ENCODE measurements at places on chromosomes 1 and 21. TPM values are rescaled to one million over a fixed set of nuclear protein-coding genes. Genes with fewer than 3 reads are reported as not detected.

GRCh38 chr21:42156690-42157605 is 62.0 kb upstream of the ABCG1 start:
- peak; percentile 77 for DNase-seq

The HSPB7 gene
- total RNA-seq, result not detected

- no peak for DNase-seq
Observed at GRCh38 chr1:230832476-230832875, 35.8 kb downstream of the C1orf198 start.

The IPO13 gene
- 13.9 TPM for total RNA-seq

GRCh38 chr1:50705699-50706098 is 254.4 kb downstream of the FAF1 start:
- no peak for DNase-seq

The TIE1 gene
- 6.9 TPM for total RNA-seq

DNA sequence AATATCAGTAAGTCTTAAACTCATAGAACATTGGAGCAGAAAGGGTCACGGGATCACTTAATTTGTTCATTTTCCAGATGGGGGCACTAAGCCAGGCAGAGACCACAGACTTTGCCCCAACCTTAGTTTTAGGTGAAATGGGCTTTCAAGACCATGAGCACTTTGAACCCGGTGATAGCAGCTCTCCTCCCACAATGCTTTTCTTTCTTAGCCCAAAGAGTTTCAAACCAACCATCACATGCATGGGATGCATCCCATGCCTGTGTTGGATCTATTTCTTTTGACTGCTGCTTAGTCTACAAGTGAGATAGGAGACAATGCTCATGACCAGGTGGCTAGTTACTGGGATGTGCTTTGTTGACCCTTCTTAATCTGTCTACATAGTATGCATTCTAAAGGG is 240.6 kb downstream of the NUF2 start:
- DNase-seq, result no peak

- no peak for DNase-seq
Observed at GRCh38 chr1:64133036-64133435, 70.4 kb upstream of the UBE2U start.

The MIXL1 gene
- not detected for total RNA-seq

- DNase-seq, result no peak
Observed at GRCh38 chr21:43367296-43367695, 59.6 kb downstream of the SIK1 start.

The SIK1 gene
- 0.82 TPM for total RNA-seq

DNA sequence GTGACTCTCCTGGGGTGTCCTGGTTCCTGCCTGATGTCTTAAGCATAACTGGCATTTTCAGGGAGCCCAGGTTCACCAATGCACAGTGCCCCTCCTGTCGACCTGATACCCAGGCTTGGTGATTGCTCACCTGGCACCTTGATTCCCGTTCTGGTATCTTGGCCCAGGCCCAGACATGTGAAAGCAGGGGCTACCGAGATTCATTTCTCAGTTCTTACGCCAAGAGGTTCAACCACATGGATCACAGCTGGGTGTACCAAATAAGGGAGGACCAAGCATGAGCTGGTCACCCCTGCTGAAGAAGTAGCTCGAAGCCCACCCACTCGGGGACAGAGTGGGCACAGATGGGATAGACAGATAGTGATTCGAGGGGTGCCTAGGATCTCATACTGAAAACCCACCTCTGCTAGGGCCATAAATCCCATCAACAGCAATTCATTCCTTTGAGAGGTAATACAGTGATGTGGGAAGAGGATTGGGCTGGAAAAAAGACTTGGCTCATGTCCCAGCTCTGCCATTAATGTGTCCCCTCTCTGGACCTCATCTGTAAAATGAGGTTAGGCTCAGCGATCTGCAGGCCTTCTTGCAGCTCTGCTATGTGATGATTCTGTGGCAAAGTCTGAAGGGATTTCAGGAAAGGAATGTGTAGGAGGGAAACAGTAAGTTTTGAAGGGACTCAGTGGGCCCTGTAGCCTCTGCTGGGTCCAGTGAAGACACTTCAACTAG is 2.7 kb downstream of the EPHX1 start:
- DNase-seq, result no peak

The LRRC38 gene
- not detected for total RNA-seq

- no peak for DNase-seq
Observed at GRCh38 chr1:27562021-27562420, 41.9 kb downstream of the AHDC1 start.

DNA sequence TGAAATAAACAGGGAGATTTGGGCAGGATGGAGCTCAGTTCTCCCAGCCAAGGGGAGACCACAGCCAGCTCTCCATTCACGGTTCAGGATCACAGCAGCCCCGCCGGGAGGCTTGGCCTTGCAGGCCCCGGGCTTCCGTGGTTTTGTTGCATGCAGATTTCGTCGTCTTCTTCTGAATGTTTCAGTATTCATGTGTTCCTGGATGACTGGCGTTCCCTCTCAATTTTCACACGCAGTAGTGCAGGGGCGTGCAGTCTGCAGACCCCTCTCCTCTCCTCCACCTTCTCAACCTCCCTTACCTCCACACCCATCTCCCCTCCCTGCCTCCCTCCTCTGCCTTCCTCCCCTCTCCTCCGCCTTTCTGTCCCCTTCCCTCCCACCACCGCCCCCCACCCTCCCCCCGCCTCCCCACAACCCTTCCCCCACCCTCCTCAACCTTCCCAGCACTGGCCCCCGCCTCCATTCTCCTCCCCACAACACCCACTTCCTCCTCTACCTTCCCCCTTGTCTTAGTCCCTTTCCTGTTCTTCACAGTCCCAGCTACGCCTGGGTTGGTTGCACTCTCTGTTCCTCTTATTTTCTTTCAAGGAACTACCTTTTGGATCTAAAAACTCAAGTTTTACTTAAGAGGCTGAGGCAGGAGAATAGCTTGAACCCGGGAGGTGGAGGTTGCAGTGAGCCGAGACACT is 8.4 kb upstream of the SLC19A1 start:
- DNase-seq, result no peak

DNA sequence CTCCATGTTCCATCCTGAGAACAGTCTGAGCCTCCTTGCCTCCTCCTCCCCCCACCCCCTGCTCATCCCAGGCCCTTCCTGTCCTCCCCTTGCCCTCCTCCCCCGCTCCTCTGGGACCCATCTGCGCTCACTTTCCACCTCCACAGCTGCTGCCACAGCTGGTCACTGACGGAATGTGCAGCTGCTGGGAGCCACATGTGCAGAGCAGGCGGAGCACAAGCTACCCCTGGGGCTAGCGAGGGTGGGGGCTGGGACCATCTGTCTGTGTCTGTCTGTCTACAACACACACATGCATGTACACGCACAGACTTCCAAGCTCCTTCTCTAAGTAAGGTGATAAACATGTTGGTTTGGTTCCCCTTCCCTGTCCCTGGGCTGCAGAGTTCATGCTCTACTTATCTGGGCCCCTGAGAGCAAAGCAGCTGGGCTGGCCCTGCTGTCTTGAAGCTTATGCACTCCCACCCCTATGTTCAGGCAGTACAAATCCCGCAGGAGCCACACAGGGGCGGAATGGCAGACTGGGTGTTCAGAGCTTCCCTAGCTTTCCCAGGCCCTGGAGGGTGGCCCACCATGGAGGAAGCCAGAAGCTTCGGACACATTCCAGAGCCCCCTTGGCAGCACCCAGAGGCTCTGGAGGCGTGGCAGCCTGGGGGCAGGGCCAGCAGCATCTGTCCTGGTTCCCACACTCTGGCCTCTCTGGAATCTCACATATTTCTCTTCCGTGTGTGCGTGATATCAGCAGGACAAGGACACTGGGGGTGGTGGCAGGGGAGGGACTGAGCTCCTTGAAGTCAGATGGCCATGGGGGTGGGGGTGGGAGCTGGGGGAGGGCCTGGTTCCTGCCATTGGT is 7.0 kb upstream of the HEYL start:
- DNase-seq, result no peak

All from frontal cortex (tissue), 4 donors.